ENCODE measurements at places on chromosomes 6 and 20.

DNA sequence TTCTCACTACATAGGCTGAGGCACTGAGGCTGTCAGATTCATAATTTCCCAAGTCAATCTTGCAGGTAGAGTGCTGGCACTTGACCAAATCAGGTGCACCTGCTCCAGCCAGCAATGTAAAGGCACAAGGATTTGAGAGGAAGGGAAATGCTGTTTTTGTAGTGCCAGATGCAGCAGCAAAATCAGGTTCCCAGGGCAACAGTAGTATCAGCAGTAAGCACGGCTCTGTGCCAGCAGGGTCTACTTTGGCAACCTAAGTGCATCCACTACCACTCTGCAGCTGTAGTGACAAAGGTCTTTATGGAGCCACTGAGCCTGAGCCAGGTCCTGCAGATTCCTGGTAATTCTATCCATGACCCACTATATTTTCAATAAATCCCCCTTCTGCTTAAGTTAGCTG lies 329.5 kb downstream of the TPBG start:
- no peak for DNase-seq

GRCh38 chr6:156262014-156262413 lies 515.2 kb upstream of the ARID1B start:
- DNase-seq = no peak

DNA sequence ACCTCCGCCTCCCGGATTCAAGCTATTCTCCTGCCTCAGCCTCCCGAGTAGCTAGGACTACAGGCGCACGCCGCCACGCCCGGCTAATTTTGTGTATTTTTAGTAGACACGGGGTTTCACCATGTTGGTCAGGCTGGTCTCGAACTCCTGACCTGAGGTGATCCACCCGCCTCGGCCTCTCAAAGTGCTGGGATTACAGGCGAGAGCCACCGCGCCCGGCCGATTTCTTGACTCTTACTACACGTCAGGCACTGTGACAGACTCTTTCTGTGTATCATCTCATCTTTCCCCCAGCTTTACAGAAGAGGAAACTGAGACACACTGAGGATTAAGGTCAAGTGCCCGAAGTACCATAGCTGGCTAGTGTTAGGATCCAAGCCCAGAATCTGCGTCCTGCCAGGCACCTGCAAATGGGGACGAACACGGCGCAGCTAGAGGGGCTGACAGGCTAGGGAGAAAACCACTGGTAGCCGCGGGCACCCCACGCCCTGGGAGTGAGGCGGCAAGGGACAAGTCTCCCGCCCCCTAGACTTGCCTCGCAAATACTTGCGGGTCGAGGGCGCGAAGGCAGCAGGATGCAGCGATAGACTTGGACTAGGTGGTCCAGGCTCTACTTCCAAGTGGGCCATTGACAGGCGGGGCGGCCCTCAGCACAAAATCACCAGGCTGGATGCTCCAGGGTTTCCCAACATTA lies 1.1 kb upstream of the TAF8 start:
- no peak for DNase-seq

DNA sequence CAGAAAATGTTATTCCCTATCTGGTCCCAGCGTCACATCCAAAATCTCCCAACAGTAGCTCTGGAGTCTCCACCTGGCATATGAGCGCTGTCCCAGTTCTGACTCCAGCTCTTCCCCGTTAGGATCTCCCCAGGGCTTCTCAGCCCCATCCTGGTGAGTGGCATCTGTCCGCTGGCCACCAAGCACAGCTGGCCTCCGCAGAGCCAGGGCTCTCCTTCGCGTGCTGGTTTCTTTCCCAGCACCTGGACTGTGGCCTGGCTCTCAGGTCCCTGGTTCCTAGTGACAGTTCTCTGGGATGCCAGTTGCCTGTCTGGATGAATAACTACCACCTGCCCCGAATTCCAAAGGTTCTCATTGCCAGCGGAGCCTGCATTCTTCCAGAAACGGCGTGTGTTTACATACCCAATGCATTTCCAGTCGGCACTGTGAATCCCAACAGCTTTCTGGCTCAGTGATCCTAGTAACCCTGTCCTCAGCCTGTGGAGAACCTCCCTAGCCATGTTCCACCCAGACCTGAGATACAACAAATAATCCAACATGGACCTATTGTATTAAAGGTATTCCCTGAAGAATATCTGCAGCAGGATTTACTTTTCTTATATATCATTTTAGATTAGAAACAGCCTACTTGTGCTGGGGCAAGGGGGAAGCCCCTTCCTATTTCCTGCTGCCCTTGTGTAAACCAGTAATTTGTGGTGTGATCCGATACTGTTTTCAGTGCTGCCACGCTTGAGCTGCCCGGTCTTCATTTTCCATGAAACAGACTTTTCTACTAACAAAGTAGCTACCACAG lies 69.9 kb upstream of the PDE10A start:
- no peak for DNase-seq

DNA sequence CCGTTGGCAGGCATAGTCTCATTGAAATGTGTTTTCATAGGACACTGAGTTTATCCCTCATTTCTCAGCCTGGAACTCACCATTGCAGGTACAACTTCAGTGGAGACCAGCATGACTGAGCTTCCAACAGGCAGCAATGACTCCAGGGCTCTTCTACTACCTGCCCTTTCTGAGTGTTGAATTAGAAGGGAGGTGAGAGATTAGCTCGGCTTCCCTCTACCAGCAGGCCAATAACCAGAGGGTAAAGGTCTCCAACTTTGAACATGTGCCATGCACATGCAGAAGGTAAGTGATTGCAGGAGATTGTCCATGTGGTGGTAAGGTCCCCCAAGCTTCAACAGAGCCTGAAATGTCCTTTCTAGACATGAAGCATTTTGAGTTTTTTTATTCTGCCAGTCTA lies 233.8 kb upstream of the SUPT3H start:
- no peak for DNase-seq

DNA sequence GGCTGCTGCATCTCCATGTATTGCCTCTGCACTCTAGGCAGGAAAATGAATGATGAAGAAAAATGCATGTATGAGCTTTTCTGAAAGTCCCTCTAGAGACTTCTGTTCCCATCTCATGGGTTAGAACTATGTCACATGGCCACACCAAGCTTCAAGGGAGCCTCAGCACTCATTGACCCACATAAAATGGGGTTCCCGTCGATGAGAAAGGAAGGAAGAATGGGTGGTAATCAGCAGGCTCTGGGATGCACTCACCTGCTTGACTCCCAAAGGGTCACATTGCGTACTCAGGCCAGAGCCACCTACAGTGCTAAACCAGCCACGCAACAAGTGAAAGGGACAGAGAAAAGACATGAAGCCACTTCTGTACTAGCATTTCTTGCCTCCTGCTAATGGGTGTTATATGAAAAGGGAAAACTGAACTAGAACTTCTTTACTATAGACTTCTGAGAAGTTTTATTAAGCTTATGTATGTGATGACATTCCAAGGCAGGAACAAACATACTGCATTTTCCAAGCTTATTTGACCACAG lies 95.8 kb upstream of the GCM1 start:
- no peak for DNase-seq

- no peak for DNase-seq
Observed at GRCh38 chr20:3766422-3767109, 987 bp downstream of the ADISSP start.

GRCh38 chr20:14406495-14406894 lies 69.1 kb upstream of the FLRT3 start:
- no peak for DNase-seq

GRCh38 chr6:20879526-20879925 lies 345.3 kb downstream of the CDKAL1 start:
- DNase-seq = no peak

- DNase-seq = no peak
Observed at GRCh38 chr6:52494298-52495072, 74.3 kb downstream of the EFHC1 start.

- no peak for DNase-seq
Observed at GRCh38 chr6:157982563-157983405, 1.1 kb downstream of the SYNJ2 start.

DNA sequence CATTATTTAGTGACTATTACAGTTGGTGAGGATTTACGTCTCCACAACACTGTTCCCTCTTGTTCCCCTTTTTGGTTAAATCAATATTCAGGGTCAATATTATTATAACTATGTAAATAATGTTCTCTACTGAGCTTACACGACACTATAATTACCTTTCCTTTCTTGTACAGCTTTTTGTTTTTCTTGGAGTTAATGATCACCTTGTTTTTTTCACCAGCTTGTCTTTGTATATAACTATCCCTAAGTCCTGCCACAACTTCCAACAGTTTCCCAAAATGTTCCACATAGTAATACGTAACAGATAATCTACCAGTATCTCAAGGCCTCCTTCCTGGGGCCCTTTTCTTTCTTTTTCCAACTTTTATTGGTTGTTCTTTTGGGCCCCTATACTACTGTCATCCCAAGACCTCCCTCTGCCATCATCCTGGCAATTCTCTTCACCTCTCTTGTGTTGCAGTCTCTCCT lies 142.0 kb upstream of the SOX4 start:
- no peak for DNase-seq

DNA sequence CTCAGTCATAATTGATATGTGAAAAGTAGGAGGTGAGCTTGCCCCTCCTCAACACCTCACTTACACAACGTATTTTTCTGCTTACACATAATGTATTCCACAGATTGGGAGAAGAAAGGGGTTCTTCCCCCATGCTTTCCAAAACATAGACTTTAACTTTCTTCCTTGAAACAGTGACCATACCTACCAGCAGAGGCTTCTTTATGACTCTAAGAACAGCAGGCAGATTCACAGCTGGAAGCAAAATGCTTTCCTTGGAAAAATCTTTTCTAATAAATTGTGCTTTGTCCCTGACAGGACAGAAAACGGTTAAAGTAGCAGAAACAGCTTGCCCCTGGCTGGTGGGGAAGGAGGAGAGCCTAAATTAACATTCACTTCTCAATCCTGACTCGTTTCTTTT lies 629.1 kb upstream of the IMPG1 start:
- DNase-seq = no peak

DNA sequence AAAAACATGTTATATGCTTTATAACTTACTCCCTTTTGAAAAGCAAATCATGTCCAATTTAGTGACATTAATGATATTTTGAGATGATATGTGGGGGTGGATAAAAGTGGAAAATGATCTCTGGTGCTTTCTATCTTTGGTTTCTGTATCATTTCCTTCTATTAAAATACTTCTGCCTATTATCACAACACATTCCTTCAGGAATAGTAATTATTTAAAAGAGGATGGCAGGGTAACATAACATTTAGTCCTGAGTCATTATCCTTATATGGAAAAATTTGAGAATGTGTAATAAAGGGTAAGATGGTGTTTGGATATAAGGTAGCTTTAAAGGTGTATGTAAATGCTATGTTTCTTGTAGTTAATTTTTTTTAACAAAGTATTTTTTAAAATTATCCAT lies 657.7 kb downstream of the PHF3 start:
- no peak for DNase-seq

GRCh38 chr6:1389369-1390132 lies at the start of gene FOXF2:
TSS of gene FOXF2 (plus strand) at chr6:1389576. CDS start at chr6:1389948, 372 bp downstream.
- DNase-seq = no peak

DNA sequence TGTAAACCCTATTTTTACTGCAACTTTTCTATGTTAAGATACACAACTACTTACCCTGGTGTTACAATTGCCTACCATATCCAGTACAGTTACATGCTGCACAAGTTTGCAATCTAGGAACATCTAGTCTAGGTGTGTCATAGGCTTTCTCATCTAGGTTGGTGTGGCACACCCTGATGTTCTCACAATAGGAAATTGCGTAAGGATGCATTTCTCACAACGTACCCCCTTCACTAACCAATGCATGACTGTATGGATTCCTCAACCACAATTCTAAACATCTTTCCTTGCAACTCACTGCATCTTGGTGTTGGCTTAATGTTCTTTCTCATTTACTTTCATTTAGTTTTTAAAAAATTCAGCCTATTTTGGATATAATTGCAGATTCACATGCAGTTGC lies 31.6 kb downstream of the GJA10 start:
- no peak for DNase-seq

GRCh38 chr6:12761376-12762115 lies 45.0 kb downstream of the PHACTR1 start:
- no peak for DNase-seq

GRCh38 chr20:50278377-50278683 lies 87.7 kb downstream of the CEBPB start:
- DNase-seq = no peak

DNA sequence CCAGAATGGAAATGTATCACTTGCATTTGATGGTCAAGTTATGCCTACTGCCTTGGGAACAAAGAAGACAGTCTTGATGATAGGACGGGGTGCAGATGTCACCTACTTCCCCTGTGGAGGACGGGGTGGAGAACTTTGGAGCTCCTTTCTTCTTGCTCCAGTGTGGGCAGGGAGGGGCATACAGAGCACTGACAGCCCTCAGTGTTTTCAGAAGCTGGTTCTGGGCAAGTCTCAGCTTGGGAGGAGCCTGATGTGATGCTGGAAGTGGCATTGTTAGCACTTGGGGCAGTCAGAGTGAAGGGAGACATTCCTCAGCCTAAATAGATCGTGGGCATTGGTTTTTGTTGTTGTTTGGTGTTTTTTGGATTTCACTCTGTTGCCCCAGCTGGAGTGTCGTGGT lies 59.7 kb downstream of the SYNJ2 start:
- DNase-seq = no peak

Data from stimulated activated CD4-positive, alpha-beta T cell treated with anti-CD3 and anti-CD28 coated beads, Interleukin-1b, Interleukin-23, amount 100 ng/mL, for 1 hour (primary cell).